ENCODE measurements at places on chromosomes 1 and 21.

DNA sequence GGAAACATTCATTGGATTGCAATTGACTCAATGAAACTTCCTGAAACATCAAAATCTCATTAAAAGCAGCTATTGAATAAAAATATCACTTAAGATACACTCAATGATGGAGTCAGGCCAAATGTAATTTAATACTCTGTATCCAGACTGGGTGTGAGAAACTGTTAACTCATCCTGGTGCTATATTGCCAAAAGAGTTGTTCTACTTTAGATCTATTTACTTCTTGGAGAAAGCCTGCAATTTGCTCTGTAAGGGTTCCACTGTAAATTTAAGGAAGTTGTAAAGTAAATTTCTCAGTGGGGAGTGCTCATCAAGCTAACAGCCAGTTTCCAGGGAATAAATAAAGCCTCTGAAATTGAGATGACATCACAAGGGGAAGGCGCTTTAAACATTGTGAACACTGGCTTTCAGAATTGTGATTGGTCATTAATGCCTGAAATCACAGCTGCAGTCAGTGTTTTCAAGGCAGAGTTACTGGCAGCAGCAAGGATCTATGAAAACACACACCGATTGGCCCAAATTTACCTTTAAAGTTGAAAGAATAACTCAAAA, 91.4 kb downstream of the OLFM3 start:
- no peaks in the 10 kb centered on the region for H3K36me3 ChIP-seq
- DNase-seq: no peak
- H3K27me3 ChIP-seq: no peaks in the 10 kb centered on the region
- H3K4me1 ChIP-seq: no peaks in the 10 kb centered on the region
- H3K27ac ChIP-seq: no peak overlapping the region

DNA sequence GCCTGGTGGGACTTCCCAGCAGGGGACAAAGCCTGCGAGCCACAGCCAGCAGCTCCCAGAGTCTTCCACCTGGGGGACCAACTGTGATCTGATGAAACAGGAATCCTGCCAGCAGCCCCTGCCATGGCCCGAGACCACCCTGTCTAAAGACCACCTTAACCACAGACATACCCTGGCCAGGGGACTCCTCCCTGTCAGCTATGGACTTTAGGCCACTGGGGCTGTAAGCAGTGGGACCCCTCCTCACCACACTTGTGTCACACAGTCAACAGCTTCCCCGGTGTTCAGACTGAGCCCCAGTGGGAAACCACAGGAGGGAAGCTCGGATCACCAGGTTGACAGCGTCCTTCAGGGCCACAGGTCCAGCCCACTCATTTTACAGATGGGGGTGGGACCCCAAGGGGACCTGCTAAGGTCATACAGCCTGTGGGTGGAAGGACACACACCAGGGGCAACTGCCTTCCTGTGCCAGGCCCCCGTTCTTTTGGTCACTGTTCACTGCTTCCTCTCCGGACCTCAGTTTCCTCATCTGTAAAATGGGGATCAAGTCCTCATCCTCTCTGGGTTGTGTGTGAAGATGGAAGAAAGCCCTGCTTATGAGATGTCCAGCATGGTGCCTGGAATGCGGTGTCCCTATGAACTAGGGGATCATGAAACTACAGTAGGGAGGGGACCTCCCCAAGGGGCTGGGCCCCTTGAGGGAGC, 11.4 kb downstream of the EPHA2 start:
- no peak for DNase-seq
- peak overlapping the region; percentile 90 for H3K27ac ChIP-seq
- no peaks in the 10 kb centered on the region for H3K27me3 ChIP-seq
- peak overlapping the region; percentile 45 for H3K4me3 ChIP-seq

DNA sequence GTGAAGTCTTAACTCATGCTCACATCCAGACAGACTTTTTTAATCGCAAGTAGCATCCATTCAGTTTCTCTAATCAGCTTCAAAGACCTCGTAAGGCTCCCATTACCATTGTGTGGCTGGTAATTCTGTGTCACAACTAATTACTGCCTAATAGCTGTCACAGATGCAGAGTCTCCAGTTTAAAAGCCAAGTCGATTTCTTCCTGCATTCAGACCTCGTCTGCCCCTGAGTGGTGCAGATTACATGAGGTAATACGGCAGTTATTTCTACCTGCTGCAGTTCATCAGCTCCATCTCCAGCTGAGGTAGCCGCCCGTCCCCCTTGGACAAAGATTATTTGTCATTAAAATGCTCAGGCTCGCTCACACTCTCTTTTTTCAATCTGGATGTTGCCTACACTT, 34.4 kb upstream of the OLIG2 start:
- H3K27me3 ChIP-seq: peaks cover 4% of the 10 kb centered on the region
- DNase-seq: no peak
- no peaks in the 10 kb centered on the region for H3K4me1 ChIP-seq
- no peaks in the 10 kb centered on the region for H3K36me3 ChIP-seq
- no peak overlapping the region for H3K4me3 ChIP-seq
- no peak overlapping the region for H3K27ac ChIP-seq

- no peaks in the 10 kb centered on the region for H3K4me1 ChIP-seq
- no peaks in the 10 kb centered on the region for H3K36me3 ChIP-seq
- no peaks in the 10 kb centered on the region for H3K27me3 ChIP-seq
- H3K4me3 ChIP-seq: no peak overlapping the region
- H3K27ac ChIP-seq: no peak overlapping the region
- no peak for DNase-seq
These were observed 143.9 kb downstream of the RGS7 start for GRCh38 chr1:241213139-241213538.

DNA sequence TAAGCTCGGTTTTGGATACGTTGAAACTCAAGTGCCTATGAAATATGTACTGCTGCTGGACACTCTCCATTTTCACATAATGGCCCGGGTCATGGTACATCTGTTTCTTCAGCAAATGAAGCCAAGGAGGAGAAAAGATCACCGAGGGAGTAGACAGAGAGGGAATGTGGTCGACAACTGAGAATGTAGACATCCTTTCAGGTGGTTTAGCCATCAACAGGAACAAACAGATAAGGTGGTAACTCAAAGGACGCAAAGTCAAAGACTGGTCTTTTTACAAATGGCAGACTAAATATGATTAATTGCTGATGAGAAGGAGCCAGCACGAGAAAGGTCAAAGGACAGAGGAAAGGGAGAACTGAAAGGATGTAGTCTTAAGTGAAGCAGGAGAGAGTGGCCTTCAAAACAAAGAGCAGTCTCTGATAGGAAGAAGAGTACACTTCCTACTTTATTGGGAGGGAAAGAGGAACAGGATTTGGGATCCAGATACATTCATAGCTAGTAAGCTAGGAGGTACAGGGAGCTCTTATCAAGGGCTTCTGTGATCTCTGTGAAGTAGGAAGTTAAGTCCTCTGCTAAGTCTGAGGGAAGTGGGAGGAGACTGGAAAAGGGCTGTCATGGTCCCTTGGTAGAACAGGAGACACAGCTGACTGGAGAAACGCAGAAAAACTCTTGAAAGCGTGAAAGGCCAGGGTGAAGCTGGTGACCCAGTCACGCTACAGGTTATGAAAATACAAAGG, 28.3 kb downstream of the NUP133 start:
- H3K27ac ChIP-seq: no peak overlapping the region
- H3K27me3 ChIP-seq: no peaks in the 10 kb centered on the region
- no peaks in the 10 kb centered on the region for H3K4me1 ChIP-seq
- H3K4me3 ChIP-seq: no peak overlapping the region
- DNase-seq: no peak
- H3K36me3 ChIP-seq: peaks cover 96% of the 10 kb centered on the region

- H3K4me3 ChIP-seq: no peak overlapping the region
- H3K27ac ChIP-seq: no peak overlapping the region
- peak; percentile 24 for DNase-seq
- H3K27me3 ChIP-seq: no peaks in the 10 kb centered on the region
These were observed 43.8 kb downstream of the RUNX3 start for GRCh38 chr1:24886241-24886640.

- no peaks in the 10 kb centered on the region for H3K4me1 ChIP-seq
- no peak for DNase-seq
- no peaks in the 10 kb centered on the region for H3K36me3 ChIP-seq
- no peak overlapping the region for H3K27ac ChIP-seq
- no peak overlapping the region for H3K4me3 ChIP-seq
- H3K27me3 ChIP-seq: peaks cover 9% of the 10 kb centered on the region
These were observed 38.2 kb upstream of the PKP1 start for GRCh38 chr1:201245082-201245481.

- H3K27me3 ChIP-seq: no peaks in the 10 kb centered on the region
- H3K4me3 ChIP-seq: peak overlapping the region; percentile 88
- no peaks in the 10 kb centered on the region for H3K36me3 ChIP-seq
- peaks cover 21% of the 10 kb centered on the region for H3K4me1 ChIP-seq
These were observed 1.7 kb downstream of the ALDH9A1 start for GRCh38 chr1:165696625-165697100.

- H3K4me3 ChIP-seq: no peak overlapping the region
- H3K27ac ChIP-seq: no peak overlapping the region
- no peak for DNase-seq
These were observed 631.9 kb upstream of the ADGRL4 start for GRCh38 chr1:79638382-79638781.

- no peak for DNase-seq
- no peaks in the 10 kb centered on the region for H3K27me3 ChIP-seq
- no peaks in the 10 kb centered on the region for H3K4me1 ChIP-seq
- no peaks in the 10 kb centered on the region for H3K36me3 ChIP-seq
- H3K27ac ChIP-seq: no peak overlapping the region
These were observed 12.3 kb downstream of the ATG4C start for GRCh38 chr1:62796221-62796620.

DNA sequence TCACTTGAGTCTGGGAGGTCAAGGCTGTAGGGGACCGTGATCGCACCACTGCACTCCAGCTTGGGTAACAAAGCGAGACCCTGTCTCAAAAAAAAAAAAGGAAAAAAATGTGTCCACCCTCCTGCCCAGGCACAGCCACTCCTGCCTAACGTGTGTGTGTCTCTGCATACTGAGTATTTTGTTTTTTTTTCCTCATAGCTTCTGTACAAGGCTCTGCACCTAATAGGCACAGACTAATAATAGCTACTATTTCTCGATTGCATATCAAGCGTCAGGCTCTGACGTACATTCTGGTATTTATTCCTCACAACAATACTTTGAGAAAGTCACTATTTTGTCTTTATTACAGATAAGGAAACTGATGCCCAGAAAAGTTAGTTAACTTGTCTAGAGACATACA, 5.0 kb downstream of the PTGFRN start:
- no peaks in the 10 kb centered on the region for H3K27me3 ChIP-seq
- no peak overlapping the region for H3K27ac ChIP-seq
- DNase-seq: no peak
- H3K4me1 ChIP-seq: peaks cover 35% of the 10 kb centered on the region

GRCh38 chr1:241637604-241638003, 2.6 kb downstream of the CHML start:
- peaks cover 27% of the 10 kb centered on the region for H3K4me1 ChIP-seq
- H3K27ac ChIP-seq: no peak overlapping the region
- H3K27me3 ChIP-seq: no peaks in the 10 kb centered on the region

- no peaks in the 10 kb centered on the region for H3K36me3 ChIP-seq
- H3K4me1 ChIP-seq: peaks cover 4% of the 10 kb centered on the region
- H3K4me3 ChIP-seq: peak within 1 kb of the TSS; percentile 82
- H3K27ac ChIP-seq: peak within 1 kb of the TSS; percentile 82
These were observed at the start of gene GNG12 for GRCh38 chr1:67832737-67833601. Gene GNG12 (minus strand): TSS chr1:67833467. CDS start chr1:67707686, 125,781 bp downstream.
